ENCODE measurements at places on chromosomes 2 and 18.

GRCh38 chr2:43939695-43940256 lies 56.0 kb downstream of the LRPPRC start:
- DNase-seq, result no peak

GRCh38 chr2:234146087-234146826 lies 95.8 kb downstream of the SPP2 start:
- DNase-seq, result no peak

DNA sequence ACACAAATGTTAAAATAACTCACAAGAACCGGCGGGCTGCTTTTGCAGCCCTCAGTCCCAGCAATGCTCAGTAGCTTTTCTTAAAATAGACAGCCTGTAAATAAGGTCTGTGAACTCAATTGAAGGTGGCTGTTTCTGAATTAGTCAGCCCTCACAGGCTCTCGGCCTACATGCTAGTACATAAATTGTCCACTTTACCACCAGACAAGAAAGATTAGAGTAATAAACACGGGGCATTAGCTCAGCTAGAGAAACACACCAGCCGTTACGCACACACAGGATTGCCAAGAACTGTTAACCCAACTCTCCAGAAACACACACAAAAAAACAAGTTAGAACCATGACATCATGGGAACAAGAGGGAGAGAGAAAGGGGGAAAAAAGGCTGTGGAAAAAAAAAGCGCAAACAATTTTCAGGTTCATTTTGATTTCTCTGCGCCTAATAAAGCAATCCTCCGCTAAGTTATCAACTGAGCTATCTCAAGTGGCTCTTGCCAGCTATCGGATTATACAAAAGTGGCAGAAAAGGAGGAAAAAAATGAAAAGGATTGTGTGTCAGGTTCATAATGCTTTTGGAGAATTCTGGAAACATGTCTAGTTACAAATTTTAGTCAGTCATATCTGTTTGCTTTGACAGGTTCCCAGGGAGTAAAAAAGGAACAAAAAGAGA lies 89.1 kb downstream of the ZEB2 start:
- DNase-seq, result no peak

DNA sequence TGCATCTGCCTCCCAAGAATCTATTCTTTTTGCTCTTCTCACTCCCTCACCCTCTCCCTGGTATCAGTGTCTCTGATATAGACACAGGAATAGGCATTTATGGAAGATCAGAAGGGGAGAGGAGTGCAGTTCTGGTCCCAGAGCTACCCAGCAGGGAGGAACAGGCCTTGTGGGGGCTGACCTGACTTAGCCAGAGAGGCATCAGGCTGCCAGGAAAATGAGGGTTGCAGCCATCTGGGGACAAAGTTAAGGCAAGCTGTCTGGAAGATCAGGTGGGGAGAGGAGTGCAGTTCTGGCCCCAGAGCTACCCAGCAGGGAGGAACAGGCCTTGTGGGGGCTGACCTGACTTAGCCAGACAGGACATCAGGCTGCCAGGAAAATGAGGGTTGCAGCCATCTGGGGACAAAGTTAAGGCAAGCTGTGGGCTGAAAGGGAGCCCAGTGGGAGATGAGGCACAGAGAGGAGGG lies 69.9 kb upstream of the HK2 start:
- no peak for DNase-seq

GRCh38 chr18:79374408-79375171 lies 21.1 kb upstream of the NFATC1 start:
- DNase-seq, result no peak

DNA sequence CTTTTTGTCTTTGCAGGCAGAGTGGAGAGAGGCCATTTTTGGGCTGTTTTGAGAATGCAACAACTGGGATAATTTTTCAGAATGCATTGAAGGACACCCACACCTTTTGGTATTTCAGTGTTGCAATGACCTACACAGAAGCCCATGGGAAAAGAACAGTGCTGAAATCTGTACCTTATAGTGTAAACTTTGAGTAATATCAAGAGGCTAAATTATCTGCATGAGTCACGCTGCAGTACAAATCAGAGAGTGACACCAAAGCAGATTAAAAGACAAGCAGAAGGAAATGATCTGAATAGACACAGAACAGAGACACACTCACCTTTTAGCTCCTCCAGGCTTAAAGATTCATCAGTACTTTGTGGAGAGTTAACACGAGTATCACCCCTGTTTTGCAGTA lies 265.3 kb downstream of the PAX3 start:
- DNase-seq, result no peak

DNA sequence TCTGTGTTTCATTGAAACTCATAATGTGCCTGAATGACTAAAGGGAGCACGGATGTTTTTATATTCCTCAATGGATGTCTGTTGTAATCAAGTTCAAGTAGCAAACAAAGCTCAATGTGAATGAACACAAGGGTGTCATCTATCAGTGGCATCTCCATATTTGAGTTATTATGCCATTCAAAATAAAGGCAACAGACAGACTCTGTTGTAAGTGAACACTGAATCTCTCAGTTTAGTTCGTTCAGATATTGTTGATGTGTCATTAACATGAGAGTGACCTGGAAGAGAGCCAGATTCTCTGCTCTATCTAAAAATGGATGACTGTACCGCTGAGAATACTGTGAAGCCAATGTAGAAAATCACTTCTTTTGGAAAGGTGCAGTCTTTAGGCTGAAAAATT lies 118.7 kb downstream of the NUP35 start:
- DNase-seq, result no peak

- DNase-seq, result no peak
Measured at GRCh38 chr2:15107137-15107536, 454.0 kb downstream of the NBAS start.

GRCh38 chr2:200443916-200444315 lies 66.0 kb downstream of the KCTD18 start:
- no peak for DNase-seq

- DNase-seq, result no peak
Measured at GRCh38 chr2:65576278-65576677, 143.9 kb upstream of the SPRED2 start.

- DNase-seq, result no peak
Measured at GRCh38 chr2:30768036-30768686, 39.1 kb downstream of the CAPN13 start.

DNA sequence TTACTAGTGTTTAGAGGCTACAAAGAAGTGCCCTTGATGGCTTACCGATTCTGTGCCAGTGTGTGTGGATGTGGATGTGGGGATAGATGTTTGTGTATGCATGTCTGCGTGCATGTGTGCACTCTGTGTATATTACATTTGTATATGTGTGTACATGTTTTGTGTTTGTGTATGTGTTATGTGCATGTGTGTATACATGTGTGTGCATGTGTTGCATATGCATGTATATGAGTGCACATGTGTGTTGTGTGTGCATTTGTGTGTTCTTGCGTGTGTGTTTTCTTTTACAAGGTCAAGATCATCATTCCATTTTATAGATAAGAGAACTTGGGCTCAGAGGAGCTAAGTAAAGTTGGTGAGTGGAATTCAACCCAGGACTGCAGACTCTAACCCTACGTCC lies 217.1 kb upstream of the PID1 start:
- no peak for DNase-seq

DNA sequence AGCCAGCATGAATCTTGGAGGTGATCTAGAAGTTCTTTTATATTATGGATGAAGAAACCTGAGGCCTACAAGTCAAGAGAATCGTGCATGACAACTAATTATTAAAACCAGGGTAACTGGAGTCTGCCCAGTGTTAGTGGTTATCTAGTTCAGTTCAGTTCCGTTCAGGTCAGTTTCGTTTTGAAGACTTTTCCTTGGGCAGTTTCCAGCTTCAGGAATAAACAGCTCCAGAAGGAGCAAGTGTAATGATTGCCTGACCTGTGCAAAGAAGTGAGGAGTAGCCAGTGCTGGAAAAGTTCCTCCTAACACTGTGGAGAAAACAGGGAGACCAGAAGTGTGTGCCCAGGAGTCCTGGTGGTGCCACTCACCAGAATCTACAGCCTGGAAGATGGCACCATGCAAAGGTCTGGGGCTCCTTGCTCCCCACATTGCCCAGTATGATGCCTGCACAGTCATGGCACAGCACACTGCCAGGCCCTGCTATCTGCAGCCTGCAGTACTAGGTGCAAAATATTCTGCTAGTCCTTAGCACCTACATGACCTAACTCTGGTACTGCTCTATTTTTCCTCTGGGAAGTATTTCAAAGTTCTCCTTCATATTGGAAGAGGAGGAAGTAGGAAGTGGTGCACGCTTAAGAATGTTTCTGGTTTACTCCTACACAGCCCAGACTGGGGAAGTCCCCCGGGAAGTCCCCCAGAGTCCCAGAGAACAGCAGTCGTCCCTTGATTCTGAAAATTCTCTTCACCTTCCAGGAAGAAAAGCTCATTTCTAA lies 65.8 kb downstream of the SUMO1 start:
- no peak for DNase-seq

- DNase-seq, result no peak
Measured at GRCh38 chr2:119592436-119592835, 48.2 kb downstream of the CFAP221 start.

DNA sequence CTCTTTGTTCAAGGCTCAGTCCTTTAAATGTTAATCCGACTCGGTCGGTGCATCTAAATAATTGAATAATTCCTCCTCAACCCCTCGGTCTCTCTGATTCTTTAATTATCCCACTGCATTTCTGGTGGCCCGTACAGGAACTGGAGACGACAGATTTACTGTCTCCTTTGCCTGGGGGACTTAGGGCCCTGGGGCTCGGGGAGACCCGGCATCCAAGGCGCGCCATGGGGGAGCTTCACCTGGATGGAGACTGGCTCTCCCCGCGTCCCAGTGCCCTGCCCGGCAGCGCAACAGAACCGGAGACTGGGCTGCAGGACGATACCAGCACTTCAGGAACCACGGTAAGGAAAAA lies 47.7 kb upstream of the SELENOI start:
- no peak for DNase-seq

DNA sequence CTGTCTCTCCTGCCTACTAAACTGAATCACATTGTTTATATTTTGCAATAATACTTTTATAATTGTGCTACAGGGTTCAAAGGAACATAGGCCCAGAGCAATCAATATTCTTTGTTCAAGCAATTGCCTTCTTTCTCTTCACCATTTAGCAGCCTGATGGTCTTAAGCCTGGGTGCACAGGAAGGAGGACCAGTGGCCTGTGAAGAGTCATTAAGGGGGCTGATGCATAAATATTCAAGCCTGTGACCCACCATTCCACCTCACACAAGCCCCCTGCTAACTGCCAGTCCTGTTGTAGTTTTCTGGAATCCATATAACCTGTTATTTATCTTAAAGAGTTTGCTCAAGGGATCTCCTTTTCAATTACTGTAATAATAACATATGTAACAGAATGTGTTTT lies 56.0 kb downstream of the ABCA12 start:
- DNase-seq, result no peak

- DNase-seq, result no peak
Measured at GRCh38 chr2:128786741-128787478, 468.2 kb upstream of the HS6ST1 start.

DNA sequence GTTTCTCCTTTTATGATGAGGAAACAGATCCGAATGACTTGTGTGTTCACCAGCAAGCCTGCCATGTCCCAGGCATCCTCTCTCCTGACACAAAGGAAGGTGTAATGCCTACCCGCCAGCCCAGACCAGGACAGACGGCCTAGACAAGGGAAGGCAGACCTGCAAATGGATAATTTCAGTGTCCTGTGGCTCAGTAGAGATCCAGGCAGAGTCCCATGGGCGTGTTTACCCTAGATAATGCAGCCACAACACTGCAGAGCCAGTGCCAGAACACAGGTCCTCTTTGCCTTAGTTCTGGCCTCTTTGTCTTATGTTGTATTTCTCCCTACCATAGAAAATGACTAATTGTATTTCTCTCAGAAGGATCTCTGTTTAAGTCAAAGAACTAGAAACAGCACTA lies 12.7 kb downstream of the TRAPPC12 start:
- no peak for DNase-seq

- DNase-seq, result peak; percentile 90
Measured at GRCh38 chr2:11743846-11744553, 2.4 kb upstream of the LPIN1 start.

DNA sequence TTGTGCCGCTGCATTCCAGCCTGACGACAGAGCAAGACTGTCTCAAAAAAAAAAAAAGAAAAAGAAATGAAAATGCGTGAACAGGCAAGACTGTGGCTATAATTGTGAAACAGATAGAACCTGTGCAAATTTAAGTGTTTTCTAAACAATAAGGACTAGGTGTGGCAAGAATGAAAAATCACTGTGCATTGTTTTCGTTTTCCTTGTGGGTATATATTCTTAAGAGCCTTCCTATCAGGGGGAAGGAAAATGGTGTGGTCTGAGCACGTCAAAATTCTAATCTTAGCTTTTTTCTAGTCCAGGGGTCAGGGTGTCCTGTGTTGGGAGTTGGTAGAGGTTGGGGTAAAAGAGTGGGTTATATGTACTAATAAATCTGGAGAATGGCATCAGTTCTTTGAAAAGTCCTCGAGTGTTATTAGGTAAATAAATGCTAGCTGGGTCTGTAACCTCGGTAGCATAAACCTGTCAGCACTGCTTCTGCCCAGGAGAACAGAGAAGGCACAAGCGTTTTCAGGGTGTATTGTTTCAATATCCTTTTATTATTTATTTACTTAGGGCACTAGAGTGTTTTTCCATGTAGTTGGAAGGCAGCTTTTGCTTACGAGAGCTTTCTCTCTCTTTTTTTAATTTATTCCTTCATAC lies 11.6 kb downstream of the ATP6V1C2 start:
- DNase-seq, result no peak

- DNase-seq, result no peak
Measured at GRCh38 chr2:603427-603826, 73.8 kb downstream of the TMEM18 start.

GRCh38 chr2:240509667-240510512 lies 47.9 kb downstream of the ANKMY1 start:
- no peak for DNase-seq

DNA sequence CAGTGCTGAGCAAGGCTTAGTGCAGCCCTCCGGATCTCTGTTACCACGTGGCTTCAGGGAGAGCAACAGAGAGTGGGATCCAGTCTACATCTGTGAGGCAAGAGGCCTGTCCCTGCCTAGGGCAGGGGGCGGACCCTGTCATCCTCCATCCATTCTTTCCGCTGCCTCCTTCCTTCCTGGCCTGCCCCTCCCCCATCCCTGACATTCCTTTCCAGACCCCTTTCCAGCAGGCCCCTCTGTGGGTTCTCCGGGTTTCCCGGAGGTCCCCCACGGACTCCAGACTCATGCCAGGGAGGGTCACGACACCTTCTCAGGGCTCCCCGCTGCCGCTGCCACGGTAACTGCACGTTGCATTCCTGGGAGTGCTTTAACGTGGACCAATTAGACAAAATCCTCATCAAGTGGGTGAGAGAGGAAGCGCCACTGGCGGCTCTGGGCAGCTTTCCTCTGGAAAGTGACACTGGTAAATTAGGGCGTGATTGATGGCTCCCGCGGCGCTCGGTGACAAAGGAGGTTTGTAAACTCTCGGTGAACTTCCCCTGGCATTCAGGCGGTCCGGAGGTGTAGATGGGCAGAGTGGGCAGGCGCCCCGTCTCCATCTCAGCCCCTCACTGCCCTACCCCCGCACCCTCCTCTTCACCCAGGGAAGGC lies 11.4 kb downstream of the ATOH8 start:
- no peak for DNase-seq

GRCh38 chr2:184031402-184032147 lies 566.8 kb upstream of the ZNF804A start:
- DNase-seq, result no peak

DNA sequence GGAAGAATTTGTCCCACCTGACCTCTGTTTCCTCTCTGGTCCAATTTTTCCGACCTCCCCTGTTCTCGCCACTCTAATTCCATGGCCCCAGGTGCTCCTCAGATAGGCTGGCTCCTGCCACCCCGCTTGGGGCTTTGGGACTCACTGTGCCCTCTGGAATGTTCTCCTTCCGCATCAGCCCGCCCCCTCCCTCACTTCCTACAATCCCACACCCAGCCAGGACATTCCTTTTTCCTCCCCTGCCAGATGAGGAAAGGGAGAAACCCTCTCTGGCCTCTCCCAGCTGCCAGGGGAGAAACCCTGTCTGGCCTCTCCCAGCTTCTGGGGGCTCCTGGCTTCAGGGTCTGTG lies 3.1 kb upstream of the OR6B2 start:
- no peak for DNase-seq
